Fibroblast of skin of back (primary cell): ENCODE measurements at places on chromosomes 5 and 9.

DNA sequence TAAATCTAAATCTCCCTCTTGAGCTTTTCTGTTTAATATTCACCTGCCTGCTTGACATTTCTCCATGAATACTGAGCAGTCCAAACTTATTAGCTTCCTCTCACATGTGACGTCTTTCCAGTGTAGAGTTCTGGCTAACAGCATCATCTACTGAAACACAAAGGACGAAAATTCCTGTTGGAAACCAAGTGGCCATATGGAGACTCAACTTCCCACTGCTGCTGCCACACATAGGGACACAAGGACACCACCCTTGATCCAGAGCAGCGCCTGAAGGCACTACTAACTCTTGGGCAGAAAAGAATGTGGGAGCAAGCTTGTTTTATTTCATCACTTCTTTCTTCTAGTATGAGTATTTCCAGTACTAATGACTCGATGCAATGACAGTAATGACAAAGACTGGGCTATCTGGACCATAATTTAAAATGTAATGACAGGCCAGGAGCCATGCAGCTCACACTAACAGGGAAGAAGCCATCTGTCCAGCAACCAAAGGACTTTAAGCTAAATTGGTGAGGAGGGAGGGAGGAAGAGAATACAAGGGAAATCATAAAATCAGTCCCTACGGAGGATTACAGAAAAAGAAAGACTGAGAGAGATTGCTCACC lies 19.2 kb downstream of the RNF130 start:
- no peak for DNase-seq

GRCh38 chr9:14992516-14992915 lies 82.3 kb upstream of the FREM1 start:
- peak; percentile 1 for DNase-seq

DNA sequence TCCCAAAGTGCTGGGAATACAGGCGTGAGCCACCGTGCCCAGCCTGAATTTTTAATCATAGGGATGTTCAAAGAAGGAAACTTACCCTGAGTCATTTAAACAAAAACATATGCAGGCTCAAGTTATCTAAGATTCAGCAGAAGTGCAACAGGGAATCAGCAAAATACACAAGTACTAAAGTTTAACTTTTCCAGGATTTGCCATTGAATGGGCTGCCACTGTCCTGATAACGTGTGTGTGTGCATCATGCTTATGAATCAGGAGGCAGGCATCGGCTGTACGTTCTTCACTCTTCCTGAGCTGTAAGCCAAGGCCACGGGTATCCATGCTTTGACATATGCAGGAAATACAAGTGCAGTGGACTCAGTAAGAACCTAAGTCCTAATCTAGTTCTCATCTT lies 48.8 kb upstream of the FST start:
- DNase-seq, result peak; percentile 50

- no peak for DNase-seq
These were observed 23.4 kb upstream of the GFPT2 start for GRCh38 chr5:180376511-180376910.

GRCh38 chr5:160930406-160930805 lies 78.4 kb upstream of the ATP10B start:
- DNase-seq, result no peak
